ENCODE measurements at places on chromosomes 6 and 20.

GRCh38 chr6:548091-548490, 108.8 kb downstream of the HUS1B start:
- DNase-seq = no peak

DNA sequence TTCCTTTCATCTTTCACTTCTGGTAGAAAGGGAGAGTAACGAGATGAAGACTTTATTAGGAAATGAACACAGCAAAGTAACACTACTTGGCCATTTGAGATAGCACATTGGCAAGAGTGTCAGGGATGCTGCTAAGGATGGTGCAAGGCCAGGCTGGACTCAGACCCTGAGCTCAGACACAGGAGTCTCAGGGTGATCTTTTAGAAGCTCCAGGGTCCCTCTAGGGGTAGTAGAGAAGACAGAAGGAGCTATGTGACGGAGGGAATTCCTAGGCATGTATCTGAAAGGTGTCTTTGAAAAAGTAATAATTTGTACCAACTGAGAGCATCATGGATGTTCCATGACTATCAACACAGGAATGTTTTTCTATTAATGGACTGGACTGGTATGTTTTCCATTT, 436.5 kb downstream of the DHX35 start:
- DNase-seq = no peak

DNA sequence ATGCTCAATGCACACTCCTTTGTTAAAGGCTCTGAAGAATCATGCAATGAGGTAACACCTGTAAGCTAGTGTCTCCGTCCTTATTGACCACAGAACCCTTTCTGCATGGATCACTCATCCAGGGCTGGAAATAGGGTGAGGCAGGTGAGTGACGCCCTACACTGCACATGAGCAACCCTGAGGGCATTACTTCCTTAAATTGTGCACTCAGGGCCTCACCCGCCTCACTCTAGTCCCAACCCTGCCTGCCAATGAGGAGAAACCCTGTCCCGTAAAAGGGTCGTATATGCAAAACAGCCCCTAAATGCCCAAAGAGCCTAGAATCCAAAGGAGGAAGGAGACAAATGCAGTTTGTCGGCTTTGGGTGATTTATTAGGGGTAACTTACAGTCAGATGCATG, 33.6 kb upstream of the NOP56 start:
- DNase-seq = no peak

DNA sequence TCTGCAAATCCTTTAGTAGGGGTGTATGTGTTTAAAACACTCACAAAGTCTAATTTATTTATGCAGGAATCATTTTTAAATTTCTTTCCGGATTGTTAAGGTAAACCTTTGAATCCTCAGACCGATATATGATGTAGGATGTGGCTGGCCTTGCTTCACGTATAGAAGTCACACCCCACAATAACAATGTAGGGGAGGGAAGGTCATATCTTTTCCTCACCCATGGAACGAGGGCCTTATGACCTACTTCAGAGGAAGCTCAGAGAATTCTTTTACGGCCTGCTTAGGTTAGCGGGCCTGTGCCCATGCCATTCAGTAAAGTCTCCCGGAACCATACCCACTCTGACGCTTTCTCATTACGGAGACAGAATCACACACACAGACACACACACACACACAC, 102.9 kb downstream of the MAP3K7 start:
- no peak for DNase-seq

- no peak for DNase-seq
Measured at GRCh38 chr20:18981962-18982539, 168.5 kb downstream of the SCP2D1 start.

DNA sequence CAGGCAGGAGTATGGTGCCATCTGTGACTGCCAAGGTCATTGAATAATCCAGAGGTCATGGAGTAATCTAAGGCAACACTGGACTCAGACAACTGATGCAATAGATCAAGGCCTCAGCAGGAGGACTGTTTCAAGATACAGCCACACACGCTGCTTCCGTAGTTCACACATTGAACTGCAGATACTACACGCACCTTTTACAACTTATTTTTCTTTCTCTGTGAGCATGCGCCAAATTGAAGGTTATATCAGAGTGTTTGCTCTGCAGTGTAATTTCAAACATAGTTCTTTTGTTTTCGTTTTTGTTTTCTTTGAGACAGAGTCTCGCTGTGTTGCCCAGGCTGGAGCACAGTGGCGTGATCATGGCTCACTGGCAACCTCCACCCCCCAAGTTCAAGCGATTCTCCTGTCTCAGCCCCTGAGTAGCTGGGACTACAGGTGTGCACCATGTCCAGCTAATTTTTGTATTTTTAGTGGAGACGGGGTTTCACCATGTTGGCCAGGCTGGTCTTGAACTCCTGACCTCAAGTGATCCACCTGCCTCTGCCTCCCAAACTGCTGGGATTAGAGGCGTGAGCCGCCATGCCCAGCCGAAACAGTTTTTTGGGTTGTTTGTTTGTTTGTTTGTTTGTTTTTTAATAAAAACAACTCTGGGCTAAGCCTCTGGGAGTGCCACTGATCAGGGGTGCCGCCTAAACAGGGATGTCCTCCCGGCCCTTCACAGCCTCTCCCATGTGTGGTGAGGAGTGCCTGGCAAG, 96.6 kb upstream of the NAA20 start:
- no peak for DNase-seq
